Activated CD8-positive, alpha-beta memory T cell treated with anti-CD3 and anti-CD28 coated beads for 1 hour (primary cell): ENCODE measurements at places on chromosomes 1 and 21.

DNA sequence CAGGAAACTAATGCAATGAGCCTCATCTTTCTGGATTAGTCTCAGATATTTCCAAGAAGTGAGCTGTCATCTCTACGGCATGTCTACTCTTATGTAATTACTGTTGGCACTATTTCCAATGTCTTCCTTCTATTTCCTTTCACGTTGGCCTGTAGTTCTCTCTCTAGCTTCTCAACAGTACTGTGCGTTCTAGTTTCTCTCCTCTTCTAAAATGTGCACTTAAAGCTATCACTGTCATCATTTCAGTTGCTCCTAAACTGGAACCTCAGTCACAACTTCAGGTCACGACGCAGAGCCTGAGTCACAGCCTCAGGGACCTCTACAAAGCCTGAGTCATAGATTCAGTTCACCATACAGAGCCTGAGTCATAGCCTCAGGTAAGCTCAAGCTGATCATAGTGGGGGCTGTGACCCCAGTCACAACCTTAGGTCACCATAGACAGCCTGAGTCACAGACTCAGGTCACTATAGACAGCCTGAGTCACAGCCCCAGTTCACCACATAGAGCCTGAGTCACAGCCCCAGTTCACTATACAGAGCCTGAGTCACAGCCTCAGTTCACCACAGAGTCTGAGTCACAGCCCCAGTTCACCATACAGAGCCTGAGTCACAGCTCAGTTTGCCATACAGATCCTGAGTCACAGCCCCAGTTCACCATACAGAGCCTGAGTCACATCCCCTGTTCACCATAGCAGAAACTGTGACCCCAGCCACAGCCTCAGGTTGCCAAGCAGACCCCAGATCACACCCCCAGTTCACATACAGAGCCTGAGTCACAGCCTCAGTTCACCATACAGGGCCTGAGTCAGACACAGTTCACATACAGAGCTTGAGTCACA, 13.0 kb downstream of the WNT9A start:
- no peak for DNase-seq

GRCh38 chr1:226708967-226709396, 30.1 kb downstream of the ITPKB start:
- no peak for DNase-seq

- DNase-seq, result no peak
Measured at GRCh38 chr21:34362670-34363069, 1.1 kb upstream of the KCNE2 start.

GRCh38 chr1:109250454-109251276, 1.3 kb downstream of the CELSR2 start:
- DNase-seq, result no peak

- DNase-seq, result no peak
Measured at GRCh38 chr1:56453016-56453415, 126.3 kb downstream of the PLPP3 start.

GRCh38 chr1:12453400-12454343, 164.3 kb downstream of the DHRS3 start:
- no peak for DNase-seq

- no peak for DNase-seq
Measured at GRCh38 chr1:185733818-185734735, at the start of gene HMCN1. TSS of gene HMCN1 (plus strand) at chr1:185734391. CDS start at chr1:185734780, 389 bp downstream.

DNA sequence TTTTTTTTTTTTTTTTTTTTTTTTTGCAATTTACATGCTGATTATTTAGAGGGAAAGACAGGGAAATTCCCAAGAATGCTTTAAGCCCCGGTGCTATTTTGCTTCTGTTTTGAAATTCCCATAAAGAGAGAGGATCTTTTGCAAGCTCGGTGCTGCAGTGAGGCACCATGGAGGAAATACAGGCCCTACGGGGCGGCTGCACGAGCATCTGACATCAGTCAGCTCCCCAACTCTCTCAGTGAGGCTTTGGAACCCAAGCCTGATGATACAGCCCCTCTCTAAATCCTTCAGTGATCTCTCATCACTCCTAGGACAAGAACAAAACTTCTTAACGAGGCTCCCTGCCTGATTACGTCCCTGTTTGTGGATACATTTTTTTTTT, 791 bp upstream of the CHI3L1 start:
- DNase-seq, result no peak

DNA sequence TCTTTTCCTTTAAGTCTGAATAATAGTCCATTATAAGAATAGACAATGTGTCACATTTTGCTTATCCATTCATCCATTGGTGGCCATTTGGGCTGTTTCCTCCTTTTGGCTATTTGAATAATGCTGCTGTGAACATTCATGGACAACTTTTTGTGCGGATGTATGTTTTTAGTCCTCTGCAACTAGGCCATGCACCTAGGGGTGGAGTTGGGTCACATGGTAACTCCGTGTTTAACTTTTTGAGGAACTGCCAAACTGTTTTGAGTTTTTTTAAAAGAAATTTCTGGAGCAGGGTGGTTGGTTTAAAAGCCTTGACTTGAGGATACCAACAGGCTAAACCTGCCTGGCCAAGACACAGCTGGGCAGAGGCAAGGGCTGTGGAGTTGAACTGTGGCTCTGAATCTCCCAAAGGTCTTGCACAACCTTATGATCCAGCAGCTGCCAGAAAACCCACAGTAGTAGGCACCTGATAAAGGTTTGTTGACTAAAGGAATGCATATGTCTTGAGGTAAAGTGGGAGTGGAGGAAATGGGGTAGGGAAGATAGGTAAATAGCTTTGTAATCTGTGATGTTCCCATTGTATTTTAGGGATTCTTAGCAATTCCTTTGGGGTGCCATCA, 5.6 kb upstream of the RPTN start:
- DNase-seq, result no peak

DNA sequence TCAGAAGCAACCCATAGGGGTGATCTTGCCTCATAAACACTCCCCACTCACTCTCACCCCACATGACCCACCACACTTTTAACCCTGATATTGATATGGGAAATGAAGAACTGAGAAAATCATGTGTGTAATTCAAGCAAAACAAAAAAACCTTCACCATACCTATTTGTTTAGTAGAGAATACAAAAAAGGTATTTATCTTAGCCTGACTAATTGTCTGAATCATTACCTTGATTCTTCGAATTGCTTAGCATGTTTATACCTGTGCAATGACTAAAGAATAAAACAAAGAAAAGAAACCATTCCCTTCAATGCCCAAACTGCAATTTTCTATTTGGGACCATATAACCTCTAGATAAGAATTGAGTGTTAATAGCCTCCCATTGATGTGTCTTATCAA, 1.8 kb downstream of the CLDN17 start:
- no peak for DNase-seq
